ENCODE measurements at places on chromosomes 1 and 21.

GRCh38 chr1:62088439-62088838, 106.2 kb upstream of the L1TD1 start:
- DNase-seq = no peak

DNA sequence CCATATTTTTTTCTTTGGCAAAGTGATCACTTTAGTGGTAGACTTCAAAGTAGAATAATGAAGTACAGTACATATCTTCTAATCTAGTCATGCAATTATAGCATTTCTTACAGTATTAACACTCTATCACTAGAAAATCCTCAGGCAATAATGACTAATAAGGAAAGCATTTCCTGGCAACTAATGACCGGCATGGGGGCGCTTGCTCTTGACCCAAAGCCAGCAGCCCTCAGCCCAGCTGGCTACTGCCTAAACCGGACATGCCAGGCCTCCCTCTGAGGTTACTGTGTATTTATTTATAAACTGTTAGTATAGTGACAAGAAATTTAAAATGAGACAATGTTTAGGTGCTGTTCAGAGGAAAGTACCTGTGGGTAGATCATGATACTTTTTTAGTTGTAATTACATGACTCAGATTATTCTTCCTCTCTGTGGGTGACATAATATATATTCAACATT, 633.8 kb downstream of the PTPRC start:
- no peak for DNase-seq

- DNase-seq = no peak
These were observed 36.5 kb downstream of the ZBTB18 start for GRCh38 chr1:244087611-244088010.

GRCh38 chr1:164685266-164686035, 126.5 kb downstream of the PBX1 start:
- no peak for DNase-seq

DNA sequence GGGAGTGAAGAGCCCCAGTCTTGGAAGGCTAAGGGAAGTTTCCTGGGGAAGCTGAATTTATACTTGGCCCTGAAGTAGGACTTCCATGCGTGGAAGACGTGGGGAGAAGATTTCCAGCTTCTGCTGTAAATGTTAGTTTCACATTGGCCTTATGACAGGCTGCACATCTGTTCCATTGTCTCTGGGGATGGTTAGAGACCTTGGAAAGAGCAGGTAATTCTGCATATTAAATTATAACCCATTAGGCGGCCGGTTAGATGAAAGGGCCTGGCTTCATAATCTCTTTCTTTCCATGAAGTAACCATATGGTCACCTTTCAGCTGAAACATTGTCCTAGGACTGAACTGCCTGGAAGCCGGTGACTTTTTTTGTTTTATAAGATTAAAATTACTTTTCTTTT, 37.5 kb downstream of the DPT start:
- DNase-seq = no peak

All from vagina (tissue), 2 donors.